Stimulated activated CD4-positive, alpha-beta T cell treated with anti-CD3 and anti-CD28 coated beads, TNF-alpha, amount 100 ng/mL, for 48 hours (primary cell): ENCODE measurements at places on chromosomes 11 and 22.

DNA sequence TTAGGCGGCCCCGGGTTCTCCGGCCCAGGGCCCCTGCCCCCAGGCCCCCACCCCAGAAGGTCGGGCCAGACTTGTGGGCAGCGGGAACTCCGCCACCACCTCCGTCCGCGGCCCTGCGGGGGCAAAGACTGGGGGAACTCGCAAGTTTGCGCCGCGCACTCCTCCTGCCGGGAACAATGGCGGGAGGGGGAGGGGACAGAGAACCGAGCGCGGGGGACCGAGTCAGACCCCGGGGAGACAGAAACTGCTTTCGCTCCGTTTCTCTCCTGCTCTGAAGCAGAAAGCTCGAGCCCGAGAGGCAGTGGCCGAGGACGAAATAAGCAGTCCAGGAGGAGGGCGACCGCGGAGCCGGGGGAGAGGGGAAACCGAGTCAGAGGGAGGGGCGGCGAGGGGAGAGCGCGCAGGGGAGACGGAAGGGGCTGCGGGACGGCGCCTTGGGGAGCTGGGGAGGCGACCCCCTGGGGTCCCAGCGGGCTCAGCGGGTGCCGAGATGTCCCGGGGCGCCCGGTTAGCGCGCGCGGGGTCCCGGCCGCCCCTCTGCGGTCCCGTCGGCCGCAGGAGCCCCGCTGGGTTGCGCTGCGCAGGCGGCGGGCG lies 555 bp downstream of the TP53I11 start:
- no peak for DNase-seq

DNA sequence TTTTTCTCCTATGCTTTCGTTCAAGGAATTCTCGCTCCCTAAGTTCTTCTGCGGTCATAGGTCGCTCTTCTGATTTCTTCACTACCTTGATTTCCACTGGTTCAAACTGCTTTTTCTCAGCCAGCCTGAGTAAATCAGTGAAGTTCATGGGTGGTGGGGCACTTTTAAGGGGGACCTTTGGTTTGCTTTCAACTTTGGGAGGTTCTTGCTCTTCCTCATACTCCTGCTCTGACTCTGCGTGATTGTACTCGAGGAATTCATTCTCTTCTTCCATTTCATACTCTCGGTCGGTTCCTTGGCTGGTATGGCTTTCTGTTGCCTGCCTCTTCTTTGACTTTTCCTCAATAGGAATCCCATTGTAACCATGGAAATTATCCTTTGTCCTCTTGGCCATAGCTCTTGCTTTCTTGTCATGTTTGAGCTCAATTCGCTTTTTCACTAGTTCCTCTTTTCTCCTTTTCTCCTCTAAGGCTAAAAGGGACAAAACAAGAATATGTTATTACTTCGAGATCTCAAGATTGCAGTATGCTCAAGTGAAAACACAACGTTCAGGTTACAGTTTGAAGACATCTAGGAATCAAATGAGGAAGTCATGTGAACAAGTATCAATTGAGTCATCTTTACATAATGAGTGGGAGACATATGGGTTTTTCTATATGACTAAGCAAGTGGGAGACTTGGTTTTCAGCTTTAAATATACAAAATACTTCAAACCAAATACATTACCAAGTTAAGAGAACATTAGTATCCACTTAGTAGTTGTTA lies 16.2 kb downstream of the MISFA start:
- no peak for DNase-seq

GRCh38 chr11:111834432-111835163 lies 36.8 kb downstream of the ALG9 start:
- DNase-seq = no peak

- no peak for DNase-seq
Measured at GRCh38 chr22:48651036-48651890, 1176.4 kb downstream of the BRD1 start.

DNA sequence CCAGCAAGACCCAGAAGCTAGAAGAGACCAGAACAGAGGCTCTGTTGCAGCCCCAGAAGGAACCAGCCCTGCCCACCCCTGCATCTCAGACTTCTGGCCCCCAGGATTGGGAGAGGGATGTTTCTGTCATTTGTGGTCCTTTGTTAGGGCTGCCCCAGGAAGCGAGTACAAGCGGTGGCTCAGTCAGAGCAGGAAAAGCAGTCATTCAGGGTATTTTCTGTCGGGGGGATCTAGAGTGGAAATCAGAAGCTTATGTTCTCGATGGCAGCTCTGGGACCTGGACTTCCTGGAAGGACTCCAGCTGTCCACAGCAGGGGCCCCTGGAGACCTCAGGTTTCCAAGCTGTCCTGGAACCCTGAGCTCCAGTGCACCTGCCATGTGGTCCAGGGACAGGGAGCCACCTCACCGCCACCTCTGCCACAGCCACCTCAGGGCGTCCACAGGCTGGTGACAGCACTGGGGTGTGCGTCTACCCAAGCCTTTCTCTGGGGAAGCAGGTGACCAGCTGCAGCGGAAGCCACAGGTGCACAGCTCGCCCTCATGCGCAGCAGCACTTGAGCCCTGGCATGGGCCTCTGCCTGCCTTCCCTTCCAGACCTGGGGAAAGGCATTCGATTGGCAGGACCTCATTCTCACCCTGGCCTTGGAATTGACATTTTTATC lies 2.6 kb downstream of the KRTAP5-5 start:
- DNase-seq = no peak
